ENCODE measurements at places on chromosomes 7 and 10. TPM values are rescaled to one million over a fixed set of nuclear protein-coding genes. Genes with fewer than 3 reads are reported as not detected.

DNA sequence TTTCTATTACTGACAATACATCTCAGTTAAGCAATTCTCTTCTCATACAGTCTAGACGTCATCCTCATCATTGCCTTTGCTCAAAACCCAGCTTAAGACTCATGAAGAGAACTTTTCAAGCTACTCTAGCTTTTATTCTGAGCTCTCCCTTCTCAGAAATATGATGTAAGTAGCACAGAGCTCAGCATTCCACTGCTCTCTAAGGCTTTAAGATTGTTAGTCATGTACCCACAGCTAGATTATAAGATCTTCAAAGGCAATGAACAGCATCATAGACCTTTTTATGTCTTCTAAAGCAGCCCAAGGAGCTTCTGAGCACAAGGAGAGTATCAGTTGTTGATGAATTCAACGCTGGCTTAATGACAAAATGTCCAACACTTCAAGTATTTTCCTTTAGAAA is 119.3 kb downstream of the NRP1 start:
- no peak for DNase-seq

- no peak for DNase-seq
These were observed 177.6 kb upstream of the NAMPT start for GRCh38 chr7:106462365-106462859.

GRCh38 chr7:28096713-28097112 is 83.9 kb downstream of the JAZF1 start:
- DNase-seq: peak; percentile 65

- no peak for DNase-seq
These were observed 108.1 kb downstream of the ADAM22 start for GRCh38 chr7:88042157-88042556.

GRCh38 chr7:33128631-33128989 is 754 bp upstream of the BBS9 start:
- no peak for DNase-seq

DNA sequence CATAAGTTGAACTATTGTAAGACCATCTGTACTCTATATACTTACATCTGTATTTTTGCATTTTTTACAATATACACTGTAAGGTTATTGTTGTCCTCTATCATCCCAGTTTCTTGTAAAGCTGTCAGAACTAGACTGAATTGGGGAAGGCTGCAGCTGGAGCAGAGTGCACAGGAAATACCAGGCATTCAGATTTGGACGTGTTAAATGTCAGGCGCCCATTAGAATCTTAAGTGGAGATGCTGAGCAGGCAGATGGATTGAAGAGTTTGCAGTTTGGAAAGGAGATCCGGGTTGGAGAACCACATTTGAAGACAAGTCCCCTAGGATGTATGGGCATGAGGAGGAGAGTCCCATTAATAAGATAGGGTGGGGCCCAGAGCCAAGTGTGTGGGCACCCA is 40.4 kb downstream of the MTURN start:
- DNase-seq: no peak

DNA sequence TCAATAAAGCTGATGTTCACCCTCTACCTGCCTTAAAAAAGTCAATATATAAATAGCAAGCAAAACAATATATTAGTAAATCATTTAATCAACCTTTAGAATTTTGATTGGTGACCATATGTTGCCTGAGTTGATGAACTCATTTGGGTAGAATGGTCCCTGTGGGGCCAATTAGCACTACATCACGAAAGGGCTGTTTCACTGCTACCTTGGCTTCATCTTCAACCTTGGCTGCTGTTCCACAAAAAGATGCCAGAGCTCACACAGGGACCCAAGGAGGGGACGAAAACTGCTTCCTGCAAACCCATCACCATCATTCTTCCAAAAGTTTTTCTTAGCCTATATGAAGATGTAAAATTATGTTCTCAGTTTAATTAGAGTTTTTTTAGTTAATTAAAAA is 35.4 kb upstream of the HBP1 start:
- DNase-seq: no peak

DNA sequence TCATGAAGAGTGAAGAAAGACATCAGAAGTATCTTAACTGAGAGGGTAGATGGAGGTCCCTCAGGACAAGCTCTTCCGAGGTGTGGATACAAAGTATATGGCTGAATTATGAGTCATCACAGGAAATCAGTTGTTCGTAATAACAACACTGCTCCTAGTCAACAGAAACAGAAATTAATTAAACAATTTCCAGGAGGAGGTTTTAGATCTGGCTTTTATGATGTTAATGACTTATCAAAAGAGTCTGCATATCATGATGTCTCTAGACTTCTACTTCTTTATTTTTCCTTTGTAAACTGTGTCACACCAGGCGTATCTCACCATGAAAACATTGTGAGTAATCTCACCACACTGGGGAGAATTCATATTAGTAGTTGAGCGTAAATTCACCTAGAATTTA is 31.2 kb downstream of the OSBPL3 start:
- DNase-seq: no peak

GRCh38 chr10:113021268-113022040 is 71.4 kb downstream of the TCF7L2 start:
- no peak for DNase-seq

DNA sequence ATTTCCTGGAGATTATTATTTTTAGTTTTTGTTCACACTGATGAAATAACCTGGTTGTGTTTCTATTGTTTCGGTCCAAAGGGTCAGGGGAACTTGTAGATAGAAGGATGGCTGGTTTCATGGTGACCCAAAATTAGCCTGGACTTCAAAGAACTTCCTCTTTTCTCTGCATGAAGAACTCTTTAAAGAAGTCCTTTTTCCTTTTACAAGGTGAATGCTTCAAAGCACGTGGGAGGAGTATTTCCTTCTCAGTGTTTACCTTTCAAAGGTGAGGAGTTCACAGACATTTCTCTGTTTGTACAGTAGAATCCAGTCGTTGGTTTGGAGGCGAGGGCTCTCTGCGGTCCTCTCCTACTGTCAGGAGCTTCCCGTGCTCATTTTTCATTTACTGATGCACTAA is 561.7 kb downstream of the GATA3 start:
- peak; percentile 19 for DNase-seq

DNA sequence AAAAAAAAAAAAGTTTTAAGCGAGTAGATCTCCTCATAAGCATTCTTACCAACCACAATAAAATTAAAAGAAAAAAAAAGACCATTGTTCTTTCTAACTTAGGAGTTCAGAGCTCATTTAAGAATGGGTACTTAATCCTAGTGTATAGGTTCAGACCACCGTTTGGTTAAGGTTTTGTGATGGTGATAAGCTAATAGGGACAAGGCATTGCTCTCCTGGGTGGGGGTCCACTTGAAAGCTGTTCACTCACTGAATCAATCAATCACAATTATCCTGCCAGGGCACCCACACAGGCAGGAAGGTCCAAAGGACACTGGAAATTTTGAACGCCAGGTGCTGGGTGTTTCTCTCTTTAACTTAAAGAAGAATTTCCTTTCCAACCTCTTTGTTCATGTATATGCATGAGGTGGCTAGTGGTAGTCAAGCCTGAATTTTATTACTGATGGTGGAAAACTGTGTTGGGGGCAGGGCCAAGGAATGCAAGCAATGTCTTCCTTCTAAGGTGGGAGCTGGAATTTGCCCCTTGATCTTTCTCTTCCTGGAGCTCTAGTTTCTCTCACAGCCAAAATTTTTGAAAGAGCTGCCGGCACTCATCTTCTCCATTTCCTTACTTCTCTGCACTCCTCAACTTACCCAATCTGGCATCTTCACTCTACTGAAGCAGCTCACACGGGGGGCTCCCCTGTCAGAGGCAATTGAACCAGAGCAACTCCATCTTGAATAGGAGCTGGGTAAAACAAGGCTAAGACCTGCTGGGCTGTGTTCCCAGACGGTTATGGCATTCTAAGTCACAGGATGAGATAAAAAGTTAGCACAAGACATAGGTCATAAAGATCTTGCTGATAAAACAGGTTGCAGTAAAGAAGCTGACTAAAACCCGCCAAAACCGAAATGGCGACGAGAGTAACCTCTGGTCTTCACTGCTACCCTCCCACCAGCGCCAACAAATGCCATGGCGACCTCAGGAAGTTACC is 7.5 kb upstream of the FAM131B start:
- peak; percentile 60 for DNase-seq

- no peak for DNase-seq
These were observed 181.0 kb downstream of the GATA3 start for GRCh38 chr10:8235253-8236027.

ZNF425 gene
- 6.1 TPM for polyA plus RNA-seq

C10orf67 gene
- polyA plus RNA-seq: 2.1 TPM

TEX47 gene
- not detected for polyA plus RNA-seq

XPNPEP1 gene
- 90.2 TPM for polyA plus RNA-seq
